Panc1 (cell line): ENCODE measurements at places on chromosomes 12 and 14.

DNA sequence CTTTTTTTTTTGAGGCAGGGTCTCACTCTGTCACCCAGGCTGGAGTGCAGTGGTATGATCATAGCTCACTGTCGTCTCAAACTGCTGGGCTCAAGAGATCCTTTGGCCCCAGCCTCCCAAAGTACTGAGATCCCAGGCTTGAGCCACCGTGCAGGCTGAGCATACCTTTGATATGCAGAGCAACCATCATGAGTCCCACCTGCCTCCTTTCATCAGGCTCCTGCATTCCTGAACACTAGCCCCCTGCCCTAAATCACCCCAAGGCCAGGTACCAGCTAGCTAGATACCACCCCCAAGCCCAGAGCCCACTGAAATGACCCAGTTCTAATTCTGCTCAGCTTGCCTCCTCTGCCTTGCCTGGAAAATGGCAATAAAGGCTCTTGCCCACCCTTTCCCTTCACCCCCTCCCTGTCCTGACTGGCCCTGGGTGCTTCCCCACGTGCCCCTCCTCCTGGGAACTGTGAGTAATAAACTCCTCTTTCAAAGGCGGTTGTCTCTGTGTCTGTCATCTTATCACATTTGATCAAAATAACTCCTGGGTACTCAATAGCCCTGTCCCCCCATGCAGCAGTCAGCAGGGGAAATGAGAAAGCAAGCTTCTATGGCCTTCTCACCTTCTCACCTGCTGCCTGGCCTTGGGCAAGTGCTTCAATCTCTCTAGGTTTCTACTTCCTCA lies 6.4 kb upstream of the BRF1 start:
- no peak for DNase-seq

- no peak for DNase-seq
These were observed 13.4 kb upstream of the ALDH2 start for GRCh38 chr12:111753144-111753881.

GRCh38 chr14:48805315-48805714 lies 780.9 kb downstream of the RPS29 start:
- no peak for DNase-seq

DNA sequence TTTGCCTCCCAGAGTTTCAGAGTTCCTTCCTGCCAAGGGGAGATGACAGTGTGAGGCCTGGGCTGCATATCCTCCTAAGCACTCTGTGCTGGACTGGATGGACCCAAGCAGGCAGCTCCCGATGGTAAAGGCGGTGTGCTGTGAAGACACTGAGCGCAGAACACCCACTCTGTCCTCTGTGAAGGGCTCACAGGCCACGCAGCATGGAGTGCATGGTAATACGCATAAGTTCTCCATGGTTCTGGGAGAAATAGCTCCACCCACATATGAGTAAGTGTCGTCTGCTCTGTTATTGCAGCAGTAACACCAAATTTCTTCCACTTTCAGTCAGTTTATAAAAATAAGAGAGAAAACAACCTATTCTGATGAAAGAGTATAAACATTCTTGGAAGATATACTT lies 55.8 kb downstream of the TMEM30B start:
- no peak for DNase-seq

- no peak for DNase-seq
These were observed 74.7 kb downstream of the PRORP start for GRCh38 chr14:35197015-35197414.
